ENCODE measurements at places on chromosomes 6 and 20.

DNA sequence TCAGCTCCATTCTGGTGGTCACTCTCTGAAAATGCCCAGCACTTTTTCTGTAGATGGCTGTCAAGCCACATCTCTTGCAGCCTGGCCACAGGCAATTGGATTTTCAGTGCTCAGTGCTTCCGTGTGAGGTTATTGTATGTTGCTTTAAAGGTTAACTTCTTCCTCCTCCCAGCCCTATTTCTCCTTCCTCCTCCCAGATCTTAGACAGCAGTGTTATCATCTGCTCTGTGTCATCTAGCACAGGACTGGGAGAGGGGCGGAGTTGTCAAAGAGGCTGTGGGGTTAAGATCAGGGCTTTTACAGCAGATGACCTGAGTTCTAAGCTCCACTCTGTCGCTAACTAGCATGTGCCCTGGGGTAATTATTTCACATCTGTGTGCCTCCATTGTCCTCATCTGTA lies 129.0 kb downstream of the PHACTR3 start:
- no peak for DNase-seq

DNA sequence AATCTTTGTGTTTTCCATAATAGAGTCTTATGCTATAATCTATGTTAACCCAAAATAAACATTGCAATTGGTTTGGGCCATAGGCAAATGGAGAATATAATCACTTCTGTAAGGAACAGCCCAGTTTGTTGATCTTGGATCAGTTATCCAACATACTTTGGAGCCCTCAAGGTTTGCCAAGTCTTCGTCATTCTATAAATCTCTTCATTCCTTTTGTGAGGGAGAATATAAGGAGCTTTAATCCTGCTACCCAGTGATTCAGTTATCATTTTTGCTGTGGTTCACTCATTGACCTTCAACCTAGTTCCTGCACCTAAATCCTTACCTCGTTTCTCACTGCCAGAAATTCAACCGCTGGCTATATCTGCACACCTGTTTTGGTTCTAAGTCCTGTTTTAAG lies 500.3 kb upstream of the PTCHD4 start:
- DNase-seq, result no peak

DNA sequence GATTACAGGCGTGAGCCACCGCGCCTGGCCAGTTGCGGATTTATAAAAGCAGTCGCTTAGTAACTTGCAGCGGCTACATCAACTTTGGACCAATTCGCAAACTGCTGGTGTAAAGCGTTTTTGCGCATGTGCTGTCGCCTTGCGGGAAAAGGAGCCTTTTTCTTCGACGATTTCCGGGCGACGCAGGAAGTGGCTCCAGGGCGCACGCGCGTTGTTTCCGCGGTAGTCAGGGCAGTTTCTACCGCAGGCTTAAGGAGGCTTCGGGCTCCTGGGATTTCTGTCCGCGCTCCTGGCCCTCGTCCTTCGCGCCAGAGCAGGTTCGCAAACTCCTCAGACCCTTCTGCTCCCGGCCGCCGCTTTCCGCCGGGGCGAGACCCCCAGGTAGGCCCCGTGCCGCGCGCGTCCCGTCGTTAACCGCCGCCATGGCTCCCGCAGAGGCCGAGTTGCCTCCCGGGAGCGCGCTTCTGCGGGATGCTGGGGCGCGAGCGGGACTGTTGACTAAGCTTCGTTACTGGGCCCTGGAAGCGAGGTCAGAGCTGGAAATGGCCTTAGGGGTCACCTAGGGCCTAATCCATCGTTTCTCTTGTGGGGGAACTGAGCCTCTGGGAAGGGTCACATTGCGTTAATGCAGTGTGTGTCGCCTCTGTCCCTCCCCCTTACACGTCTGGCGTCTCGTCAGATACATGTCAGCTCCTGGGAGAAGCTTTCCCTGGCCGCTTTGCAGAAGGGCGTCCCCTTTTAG lies at the start of gene RAE1:
RAE1 (plus strand) TSS at position 214 of the 742 bp plus-strand sequence. CDS start 2,784 bp downstream, outside the sequence.
- peak; percentile 89 for DNase-seq

- DNase-seq, result no peak
These were observed 453.6 kb downstream of the CDH26 start for GRCh38 chr20:60411813-60412212.

GRCh38 chr6:49980898-49981297 lies 11.5 kb upstream of the DEFB113 start:
- DNase-seq, result no peak

DNA sequence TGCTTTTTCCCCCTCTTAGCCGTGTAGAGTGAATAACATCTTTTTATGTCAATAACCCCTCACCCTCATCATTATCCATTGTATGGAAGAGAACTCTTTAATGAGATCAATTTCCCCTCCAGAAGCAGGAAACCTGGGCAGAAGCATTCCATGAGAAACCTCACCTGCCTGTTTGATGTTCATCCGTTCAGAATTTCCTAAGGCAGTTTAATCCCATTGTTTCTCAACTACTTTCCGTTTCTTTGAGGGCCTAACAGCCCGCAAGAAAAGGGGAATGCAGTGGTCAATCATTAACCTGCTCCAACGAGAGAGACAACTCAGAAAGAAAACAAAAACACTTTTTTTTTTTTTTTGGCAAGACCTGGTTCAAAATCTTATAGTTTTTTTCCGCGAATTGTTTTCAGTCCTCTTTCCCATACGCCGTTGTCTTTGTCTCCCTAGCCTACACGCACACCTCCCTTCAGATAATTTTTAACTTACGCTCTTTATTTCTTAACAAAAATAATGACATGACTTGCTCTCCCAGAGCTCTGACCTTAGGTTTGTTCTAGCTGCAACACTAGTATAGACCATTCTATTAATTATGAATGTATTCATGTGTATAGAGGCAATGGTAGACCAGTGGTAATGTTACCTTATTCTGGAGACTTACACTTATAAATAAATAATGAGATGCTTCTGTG lies 25.6 kb upstream of the ID4 start:
- DNase-seq, result no peak

GRCh38 chr6:151390851-151391470 lies 398 bp downstream of the ZBTB2 start:
- DNase-seq, result peak; percentile 85
